ENCODE measurements at places on chromosomes 3 and 15.

DNA sequence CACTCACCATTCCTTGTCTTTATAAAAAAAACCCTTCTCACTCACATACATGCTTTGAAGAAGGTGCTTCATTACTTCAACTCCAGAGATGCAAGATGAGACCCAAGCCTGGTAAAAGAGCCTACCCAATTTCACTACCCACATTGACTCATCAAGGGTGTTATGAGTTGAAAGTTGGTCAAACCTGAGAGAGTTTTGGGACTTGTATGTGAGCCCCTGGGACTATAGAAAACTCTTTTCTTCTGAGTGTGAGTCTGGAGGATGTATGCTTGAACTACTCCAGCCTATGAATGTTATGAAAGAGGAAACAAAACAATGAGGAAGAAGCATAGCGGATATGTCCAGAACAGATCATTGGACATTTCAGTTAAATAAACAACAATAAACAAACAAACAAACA is 106.5 kb upstream of the SATB1 start:
- DNase-seq = no peak

- no peak for DNase-seq
Observed at GRCh38 chr15:26091184-26091583, 228.1 kb upstream of the ATP10A start.

- DNase-seq = no peak
Observed at GRCh38 chr3:11381141-11381540, 108.9 kb downstream of the ATG7 start.

- DNase-seq = peak; percentile 34
Observed at GRCh38 chr3:16741103-16741758, 136.0 kb upstream of the DAZL start.

DNA sequence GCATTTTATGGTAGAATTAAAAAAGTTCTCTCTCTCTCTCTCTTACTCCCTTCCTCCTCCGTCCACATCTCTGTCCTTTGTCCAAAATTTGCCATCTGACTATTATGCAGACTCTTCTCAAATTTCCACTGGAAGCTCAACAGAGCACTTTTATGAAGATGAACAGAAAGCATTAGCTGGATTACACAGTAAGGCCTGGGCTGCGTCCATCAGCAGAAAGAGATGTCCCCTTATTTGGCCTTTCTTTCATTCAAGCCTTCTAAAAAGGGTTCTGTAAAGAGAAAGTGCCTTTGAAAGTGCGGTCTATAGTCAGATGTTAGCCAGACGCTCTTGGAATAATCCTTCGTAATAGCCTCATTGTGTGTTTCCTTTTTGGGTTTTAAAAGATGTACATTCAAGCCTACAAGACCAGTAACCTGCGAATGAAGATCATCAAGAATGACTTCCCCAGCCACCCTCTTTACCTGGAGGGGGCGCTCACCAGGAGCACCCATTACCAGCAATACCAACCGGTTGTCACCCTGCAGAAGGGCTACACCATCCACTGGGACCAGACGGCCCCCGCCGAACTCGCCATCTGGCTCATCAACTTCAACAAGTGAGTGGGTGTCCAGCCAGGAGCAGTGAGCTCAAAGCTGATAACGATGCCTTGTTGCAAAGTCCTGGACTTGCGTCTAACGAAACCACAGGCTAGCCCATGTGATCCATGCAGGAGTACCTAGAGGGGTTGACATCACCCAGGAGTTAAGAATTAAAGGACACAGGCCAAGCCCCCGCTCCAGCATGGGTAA is 53.1 kb downstream of the MESD start:
- DNase-seq = no peak

- DNase-seq = no peak
Observed at GRCh38 chr3:108598375-108598774, 8.9 kb downstream of the DZIP3 start.

- DNase-seq = no peak
Observed at GRCh38 chr15:65292938-65293518, 2.8 kb upstream of the RNU5A-1 start.

DNA sequence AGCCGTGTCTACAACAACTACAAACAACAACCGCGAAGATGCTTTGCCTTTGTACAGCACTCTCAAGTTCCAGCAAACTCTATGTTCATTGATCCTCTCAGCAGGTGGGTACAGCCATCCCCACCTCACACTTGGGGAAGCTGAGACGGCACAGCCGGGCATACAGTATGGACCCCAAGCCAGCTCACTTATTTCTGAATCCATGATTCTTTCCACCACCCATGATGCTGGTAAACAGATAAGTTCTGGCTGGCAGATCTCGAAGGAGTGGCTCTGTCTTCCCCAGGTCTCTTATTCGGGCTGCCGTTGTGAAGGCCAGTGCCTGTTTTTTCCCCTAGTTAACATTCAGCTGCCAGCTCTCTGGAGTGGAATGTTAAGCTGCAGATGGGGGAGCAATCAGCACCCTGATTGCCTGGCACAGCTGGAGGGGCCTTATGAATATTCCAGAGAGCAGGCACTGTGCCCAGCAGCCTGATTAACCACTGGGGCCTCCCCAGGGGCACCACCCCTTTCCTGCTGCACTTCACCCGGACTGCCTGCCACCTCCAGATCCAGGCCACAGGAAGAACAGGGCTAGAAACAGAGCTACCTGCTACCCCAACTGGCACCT is 73.2 kb downstream of the CORO2B start:
- no peak for DNase-seq

GRCh38 chr15:64681424-64682024 is 93.9 kb downstream of the RBPMS2 start:
- no peak for DNase-seq

DNA sequence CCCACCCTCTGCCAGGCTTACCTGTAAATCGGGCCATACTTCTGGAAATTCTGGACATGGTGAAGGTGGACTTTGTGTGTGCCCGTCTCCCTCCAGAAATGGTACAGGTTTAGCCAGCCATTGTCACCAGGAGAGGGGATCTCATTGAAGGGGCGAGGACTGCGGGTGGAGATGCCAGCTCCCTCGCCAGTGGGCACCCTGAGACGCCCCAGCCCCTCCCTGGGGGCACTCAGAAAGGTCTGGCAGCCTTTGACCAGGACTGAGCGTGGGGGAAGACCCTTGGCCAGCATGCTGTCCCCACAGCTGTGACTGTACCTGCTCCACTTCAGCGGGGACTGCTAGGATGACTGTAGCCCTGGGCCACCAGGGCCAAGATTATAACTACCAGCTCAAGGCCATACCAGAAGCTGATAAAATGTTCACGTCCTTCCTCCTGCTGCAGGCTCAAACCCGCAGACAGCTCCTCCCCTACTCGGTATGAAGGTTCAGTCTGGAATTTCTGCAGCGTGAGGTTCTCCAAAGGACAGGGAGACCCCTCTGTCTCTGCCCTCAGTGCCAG is at the start of gene CYP11A1:
CYP11A1 (minus strand) TSS at position 351 of the 559 bp plus-strand sequence; CDS start at position 290, 61 bp downstream.
- no peak for DNase-seq

DNA sequence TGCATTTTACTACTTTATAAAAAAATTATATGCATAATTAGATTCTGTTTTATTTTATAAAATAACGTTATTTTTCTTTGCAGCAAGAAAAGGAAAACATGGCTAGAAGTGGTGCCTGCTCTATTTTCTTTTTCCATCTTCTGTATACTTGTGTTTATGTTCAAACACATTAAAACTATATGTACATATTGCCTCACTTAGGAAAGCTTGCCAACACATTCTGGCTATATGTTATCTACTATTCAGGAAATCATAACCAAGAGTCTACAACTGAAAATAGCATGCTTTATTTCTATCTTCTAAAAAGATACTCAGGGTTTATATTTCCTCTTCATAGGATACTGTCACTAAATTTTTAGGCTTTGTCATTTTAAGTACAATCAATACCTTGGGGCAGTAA is 90.2 kb upstream of the KCNMB2 start:
- DNase-seq = no peak

DNA sequence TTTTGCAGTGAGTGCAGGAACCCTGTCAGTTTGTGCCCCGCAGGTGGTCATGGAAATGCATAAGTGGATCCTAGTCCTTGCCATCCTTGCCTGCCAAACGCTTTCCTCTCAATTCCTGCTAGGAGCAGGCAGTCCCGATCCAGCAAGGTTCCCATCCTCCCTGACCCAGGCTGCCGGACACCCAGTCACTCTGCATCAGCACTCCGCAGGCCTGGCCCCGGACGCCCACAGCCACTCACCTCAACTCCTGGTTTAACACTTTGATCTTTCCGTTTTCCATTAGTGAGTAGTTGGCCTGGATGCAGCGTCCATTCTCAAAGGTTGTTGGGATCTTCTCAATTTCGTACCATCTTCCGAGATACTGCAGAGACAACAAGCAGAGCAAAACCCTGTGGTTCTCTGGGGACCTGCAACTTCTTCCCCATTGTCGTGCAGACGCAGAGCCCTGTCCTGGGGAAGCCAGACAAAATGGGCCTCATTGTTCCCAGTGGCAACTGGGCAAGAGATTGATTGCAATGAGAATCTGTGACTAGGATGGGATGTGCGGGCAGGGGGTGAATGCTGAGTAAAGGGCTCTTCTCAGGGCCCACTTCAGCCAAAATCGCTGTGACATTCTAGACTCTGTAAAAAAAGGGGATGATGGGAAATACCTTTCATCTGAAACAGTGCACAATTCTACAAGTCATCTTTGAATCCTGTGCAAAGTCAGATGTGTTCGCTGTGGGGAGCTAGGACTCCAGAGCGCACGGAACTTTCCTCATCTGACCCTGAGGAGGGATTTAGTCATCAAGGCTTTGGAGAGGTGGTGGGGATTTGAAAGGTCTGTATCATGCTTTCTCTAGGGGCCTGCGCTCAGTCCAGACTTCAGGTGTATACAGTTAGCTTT is 9.9 kb downstream of the APOD start:
- DNase-seq = no peak

- no peak for DNase-seq
Observed at GRCh38 chr15:91854639-91854990, 1.1 kb downstream of the SLCO3A1 start.

- no peak for DNase-seq
Observed at GRCh38 chr3:177124882-177125281, 72.4 kb downstream of the TBL1XR1 start.

GRCh38 chr3:183503746-183504145 is 51.8 kb downstream of the KLHL6 start:
- DNase-seq = no peak

DNA sequence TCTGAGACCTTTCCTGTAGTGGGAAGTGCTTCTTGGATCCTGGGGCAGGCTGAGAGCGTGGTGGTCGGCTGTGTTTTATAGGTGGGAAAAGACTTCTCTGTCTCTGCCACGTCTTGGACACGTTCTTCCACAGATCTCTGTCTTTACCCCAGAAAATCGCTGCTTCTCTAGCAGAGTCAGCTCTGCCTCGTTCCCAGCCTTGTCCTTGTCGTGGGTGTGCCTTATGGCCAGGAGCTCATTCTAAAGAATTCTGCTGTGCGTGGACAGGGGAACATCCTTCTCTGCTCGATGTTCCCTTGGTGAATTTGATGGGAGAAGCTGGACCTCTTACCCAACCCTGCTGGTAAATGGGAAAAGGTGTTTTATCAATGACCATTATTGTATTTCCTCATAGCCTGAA is 433.1 kb upstream of the C2CD4B start:
- no peak for DNase-seq

- no peak for DNase-seq
Observed at GRCh38 chr15:95825208-95825607, 505.3 kb upstream of the NR2F2 start.

DNA sequence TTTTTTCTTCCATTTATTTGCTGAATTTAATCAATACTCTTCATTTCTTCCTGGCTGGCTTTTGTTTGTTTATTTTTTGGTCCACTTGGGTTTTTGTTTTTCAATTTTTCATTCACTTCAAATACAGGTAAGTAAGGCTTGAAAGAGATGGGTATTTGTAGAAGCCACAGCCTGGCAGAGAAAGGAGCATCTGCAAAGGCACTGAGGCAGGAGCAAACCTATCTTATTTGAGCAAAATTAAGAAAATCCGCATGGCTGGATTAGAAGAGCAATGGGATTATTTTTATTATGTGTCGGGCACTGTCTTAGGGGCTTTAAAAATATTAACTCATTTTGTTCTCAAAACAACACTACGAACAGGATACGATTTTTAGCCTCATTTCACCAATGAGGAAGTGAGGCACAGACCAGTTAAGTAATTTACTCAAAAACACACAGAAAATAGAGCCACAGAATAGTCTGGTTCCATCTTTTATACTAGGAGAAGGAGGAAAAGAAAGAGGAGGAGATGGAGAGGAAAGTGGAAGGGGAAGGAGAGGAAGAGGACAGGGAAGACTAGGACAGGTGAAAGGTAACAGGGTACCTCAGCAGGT is 35.1 kb upstream of the CCDC80 start:
- no peak for DNase-seq

DNA sequence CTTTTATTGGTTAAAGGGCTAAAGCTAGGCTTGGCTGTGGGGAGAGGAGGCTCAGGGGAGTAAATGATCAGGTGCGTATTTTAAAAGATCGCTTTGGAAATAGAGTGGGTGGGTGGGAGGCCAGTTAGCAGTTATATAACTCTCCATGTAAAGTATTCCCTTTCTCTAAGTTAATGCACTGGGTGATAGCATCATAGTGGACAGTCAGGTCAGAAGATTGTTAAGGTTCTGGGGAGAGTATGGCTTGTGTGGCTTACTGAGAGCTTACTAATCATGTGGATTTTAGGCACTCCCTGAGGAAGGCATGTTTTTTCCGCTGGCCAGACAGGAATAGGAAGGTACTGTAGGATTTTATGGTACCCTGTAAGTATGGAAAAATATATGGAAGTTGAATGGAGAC is 6.3 kb upstream of the EIF3J start:
- DNase-seq = no peak

DNA sequence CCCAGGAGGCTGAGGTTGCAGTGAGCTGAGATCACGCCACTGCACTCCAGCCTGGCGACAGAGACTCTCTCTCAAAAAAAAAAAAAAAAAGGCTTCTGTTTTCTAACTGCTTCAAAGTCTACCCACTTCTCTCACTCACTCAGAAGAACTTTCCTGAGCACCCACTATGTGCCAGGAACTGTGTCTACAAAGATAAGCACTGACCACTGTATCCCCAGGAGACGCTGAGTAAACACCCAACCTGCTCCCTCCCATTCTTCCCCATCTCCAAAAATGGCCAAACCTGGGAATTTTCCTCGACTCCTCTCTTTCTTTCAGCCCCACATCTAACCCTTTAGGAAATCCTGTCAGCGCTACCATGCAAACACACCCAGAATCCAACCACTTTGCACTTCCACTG is 12.5 kb downstream of the RUVBL1 start:
- no peak for DNase-seq

GRCh38 chr15:100090411-100090810 is 251.4 kb downstream of the ADAMTS17 start:
- no peak for DNase-seq
